ENCODE measurements at places on chromosomes 6 and 20.

DNA sequence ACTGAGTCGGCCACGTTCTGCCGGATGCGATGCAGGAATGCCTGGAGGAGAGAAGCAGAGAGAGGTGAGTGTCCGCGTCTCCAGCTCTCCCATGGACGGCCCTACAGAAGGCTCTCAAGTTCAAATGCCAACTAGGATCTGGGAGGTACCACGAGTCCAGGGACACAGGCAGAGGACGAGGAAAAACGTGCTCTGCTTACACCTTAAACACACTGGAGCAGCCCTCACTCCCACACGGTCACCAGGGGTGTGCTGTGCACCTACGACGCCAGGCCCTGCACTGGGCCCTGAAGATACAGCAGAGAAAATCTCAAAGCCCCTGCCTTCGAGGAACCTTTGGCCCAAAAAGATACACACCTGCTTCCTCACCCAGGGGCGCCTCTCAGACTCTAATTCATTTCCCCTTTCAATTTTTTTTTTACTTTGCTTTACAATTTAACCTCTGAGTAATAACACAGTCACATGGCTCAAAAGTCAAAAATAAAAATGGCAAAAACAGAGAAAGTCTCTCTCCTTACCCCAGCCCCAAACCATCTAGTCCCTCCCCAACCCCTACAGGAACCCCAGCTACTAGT lies 79.9 kb downstream of the PREX1 start:
- DNase-seq, result no peak

DNA sequence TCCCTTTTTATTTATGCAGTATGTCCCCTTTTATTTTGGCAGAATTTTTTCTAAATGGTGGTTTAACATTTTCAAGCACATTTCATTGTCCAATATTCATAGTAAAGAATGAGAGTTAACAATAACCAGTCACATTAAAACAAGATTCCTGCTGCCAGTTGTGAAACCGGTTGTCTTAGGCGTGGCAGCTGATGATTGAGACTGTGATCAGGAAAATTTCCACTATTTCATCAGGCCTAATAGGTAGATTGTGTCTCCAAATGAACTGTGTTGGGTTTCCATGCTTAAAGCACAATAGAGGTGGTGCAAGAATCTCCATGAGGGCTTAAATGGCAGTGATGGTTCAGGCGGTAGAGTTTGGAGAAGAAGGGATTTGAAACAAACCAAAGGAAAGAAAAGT lies 15.3 kb downstream of the PRDM1 start:
- no peak for DNase-seq

DNA sequence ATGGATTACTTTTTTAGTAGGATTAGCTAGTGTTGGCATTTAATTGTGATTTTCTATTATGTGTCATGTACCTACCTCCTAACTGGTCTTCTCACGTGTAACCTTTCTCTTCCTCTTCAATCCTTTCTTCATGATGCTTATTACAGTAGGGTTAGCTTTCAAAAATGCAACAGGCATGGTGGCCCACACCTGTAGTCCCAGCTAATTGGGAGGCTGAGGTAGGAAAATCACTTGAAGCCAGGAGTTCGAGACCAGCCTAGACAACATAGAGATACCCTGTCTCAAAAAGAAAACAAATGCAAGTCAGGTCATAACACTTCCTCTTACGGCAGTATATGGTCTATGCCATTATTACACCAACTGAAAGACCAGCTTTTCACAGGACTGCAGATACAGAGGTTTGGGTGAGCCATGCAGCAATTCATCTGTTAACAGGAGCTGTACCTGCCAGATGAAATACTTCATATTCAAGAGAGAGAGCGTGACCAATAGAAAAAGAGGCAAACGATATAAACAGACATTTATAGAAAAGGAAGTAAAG lies 195.0 kb downstream of the TMEM242 start:
- DNase-seq, result no peak

DNA sequence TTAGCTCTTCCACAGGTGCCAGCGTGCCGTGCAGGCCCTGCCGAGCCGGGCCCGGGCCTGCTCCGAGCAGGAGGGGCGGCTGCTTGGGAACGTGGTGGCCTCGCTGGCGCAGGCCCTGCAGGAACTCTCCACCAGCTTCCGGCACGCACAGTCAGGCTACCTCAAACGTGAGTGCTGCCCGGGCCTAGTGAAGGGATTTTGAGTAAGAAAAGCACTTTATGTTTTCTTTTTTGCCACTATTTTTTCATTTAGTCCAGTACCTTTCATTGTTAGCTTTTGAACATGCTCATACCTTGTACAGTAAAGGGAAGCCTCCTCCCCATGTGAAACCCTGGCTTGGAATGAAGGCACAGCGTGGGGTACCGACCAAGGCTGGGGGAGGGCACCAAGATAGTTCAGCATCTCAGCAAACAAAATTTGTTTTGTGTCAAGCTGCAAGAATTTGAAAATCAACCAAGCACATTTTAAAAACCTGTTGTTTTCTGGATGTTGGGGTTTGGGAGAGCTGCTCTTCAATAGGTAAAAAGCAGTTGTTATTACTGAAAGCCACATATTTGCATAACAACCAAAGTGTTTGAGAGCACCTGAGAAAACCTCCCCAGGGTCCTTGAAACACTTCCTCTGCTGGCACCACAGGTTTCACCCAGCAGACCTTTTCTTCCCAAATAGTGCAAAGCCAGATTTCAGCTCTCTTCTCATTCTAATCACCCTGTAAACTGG lies 18.4 kb downstream of the STX16 start:
- no peak for DNase-seq

- no peak for DNase-seq
Measured at GRCh38 chr20:25720285-25720684, 23.6 kb upstream of the ZNF337 start.

DNA sequence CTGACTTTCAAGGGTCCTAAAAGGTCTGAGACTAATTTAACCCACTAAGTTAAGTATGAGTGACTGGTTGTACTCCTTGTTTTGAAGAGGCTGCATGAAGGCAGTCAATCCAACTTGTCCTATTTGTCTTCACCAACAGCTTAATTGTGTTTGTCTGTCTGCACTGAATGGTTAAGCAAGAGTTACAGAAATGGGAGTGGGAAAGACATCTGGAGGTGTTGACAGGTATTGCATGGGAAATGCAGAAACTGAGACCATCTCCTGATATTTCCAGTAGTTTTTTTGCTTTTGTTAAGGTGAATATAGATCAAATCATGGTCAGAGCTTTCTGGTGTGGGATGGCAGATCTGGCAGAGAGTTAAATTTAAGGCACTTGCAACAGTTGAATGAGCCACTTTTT lies 6.5 kb downstream of the FUT9 start:
- DNase-seq, result no peak

DNA sequence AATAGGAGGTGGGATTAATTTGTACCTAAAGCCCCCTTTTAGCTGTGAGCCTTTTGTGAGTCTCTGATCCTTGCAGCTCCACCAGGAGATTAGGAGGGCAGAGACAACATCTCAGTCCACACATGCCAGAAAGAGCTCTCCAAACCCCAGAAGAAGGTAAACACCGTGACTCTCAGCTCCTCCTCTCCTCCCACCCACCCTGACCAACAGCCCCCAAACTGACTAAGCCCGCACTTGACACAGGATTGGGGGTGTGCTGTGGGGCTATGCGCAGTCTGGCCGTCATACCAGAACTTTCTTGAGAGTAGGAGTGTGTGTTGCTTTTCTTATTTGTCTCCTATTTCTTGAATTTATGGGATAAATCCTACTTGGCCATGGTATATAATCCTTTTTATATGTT lies 164.7 kb upstream of the SNX9 start:
- DNase-seq, result no peak

- DNase-seq, result no peak
Measured at GRCh38 chr20:6566821-6567220, 200.7 kb upstream of the BMP2 start.

GRCh38 chr6:89385156-89385667 lies 26.9 kb downstream of the RRAGD start:
- DNase-seq, result no peak

GRCh38 chr6:100467129-100468015 lies 2.7 kb upstream of the SIM1 start:
- DNase-seq, result no peak

DNA sequence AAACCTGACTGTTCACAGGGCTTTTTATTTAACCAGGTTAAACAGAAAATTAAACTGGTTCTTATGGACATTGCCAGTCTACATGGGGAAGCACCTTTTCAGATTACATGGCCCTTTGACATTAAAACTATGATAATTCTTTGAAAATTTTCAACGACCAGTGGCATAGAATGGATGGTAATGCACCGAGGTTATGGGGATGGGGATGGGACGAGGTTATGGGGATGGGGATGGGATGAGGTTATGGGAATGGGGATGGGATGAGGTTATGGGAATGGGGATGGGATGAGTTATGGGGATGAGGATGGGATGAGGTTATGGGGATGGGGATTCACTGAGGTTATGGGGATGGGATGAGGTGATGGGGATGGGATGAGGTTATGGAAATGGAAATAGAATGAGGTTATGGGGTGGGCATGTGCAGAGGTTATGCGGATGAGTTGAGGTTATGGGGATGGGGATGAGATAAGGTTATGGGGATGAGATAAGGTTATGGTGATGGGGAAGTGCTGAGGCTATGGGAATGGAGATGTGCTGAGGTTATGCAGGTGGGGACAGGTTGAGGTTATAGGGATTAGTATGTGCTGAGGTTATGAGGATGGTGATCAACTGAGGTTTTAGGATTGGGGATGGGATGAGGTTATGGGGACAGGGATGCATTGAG lies 541.9 kb downstream of the CDH26 start:
- no peak for DNase-seq

GRCh38 chr6:114605656-114606055 lies 262.8 kb upstream of the HS3ST5 start:
- no peak for DNase-seq

- DNase-seq, result no peak
Measured at GRCh38 chr20:11162026-11162775, 488.4 kb upstream of the JAG1 start.

GRCh38 chr20:34875642-34876405 lies 588 bp upstream of the ACSS2 start:
- DNase-seq, result peak; percentile 90

GRCh38 chr20:62882426-62882825 lies 20.8 kb upstream of the TCFL5 start:
- no peak for DNase-seq

GRCh38 chr20:31863296-31864085 lies 6.8 kb downstream of the DUSP15 start:
- DNase-seq, result no peak

DNA sequence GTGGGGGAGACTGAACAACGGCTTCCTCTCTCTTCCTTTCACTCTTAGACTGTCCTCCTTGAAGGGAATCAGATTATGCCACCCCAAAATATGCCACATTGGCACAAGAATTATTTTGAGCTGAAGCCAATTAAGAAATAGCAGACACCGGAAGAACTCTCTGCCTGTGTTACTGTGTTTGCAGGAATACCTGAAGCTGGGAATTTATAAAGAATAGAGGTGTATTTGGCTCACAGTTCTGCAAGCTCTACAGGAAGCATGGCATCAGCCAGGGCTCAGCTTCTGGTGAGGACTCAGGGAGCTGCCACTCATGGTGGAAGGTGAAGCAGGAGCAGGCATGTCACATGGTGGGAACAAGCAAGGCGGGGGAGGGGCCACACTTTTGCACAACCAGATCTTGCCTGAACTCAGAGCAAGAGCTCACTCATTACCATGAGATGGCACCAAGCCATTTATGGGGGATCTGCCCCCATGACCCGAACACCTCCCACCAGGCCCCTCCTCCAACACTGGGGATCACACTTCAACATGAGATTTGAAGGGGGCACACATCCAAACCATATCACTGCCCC lies 46.0 kb downstream of the PCNA start:
- no peak for DNase-seq

- peak; percentile 58 for DNase-seq
Measured at GRCh38 chr6:26215585-26216358, 128.5 kb downstream of the HFE start.

GRCh38 chr6:111642463-111643158 lies 36.9 kb upstream of the TRAF3IP2 start:
- no peak for DNase-seq

- no peak for DNase-seq
Measured at GRCh38 chr6:46772016-46772415, 21.2 kb upstream of the MEP1A start.

Data from left renal cortex interstitium (tissue), 4 donors.